ENCODE measurements at places on chromosomes 3 and 15.

GRCh38 chr15:83547168-83547567 lies 100.0 kb downstream of the SH3GL3 start:
- no peak for ATAC-seq

DNA sequence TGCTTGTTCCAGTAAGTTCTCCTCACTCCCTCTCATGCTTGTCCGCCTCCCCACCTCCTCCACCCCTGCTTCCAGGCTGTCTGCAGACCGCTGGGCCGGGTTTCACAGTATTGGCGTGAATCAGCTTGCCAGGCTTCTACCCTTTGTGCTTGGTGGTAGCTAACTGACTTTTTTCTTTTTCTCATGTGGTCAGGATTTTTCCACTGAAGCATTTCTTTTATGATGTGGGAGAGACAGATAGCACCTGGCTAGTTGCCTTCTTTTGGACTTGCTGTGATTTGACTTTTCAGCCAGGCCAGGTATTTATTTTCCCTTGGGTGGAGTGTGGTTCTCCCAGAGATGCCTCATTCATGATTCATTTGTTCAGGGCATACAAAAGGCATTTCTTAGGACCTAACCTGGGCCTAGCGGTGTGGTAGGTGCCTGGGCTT lies 60.6 kb downstream of the ST6GAL1 start:
- peak; percentile 43 for ATAC-seq

- no peak for ATAC-seq
Measured at GRCh38 chr3:190269101-190269500, 53.1 kb downstream of the CLDN1 start.

GRCh38 chr3:5476403-5476802 lies 288.9 kb downstream of the EDEM1 start:
- ATAC-seq: no peak

DNA sequence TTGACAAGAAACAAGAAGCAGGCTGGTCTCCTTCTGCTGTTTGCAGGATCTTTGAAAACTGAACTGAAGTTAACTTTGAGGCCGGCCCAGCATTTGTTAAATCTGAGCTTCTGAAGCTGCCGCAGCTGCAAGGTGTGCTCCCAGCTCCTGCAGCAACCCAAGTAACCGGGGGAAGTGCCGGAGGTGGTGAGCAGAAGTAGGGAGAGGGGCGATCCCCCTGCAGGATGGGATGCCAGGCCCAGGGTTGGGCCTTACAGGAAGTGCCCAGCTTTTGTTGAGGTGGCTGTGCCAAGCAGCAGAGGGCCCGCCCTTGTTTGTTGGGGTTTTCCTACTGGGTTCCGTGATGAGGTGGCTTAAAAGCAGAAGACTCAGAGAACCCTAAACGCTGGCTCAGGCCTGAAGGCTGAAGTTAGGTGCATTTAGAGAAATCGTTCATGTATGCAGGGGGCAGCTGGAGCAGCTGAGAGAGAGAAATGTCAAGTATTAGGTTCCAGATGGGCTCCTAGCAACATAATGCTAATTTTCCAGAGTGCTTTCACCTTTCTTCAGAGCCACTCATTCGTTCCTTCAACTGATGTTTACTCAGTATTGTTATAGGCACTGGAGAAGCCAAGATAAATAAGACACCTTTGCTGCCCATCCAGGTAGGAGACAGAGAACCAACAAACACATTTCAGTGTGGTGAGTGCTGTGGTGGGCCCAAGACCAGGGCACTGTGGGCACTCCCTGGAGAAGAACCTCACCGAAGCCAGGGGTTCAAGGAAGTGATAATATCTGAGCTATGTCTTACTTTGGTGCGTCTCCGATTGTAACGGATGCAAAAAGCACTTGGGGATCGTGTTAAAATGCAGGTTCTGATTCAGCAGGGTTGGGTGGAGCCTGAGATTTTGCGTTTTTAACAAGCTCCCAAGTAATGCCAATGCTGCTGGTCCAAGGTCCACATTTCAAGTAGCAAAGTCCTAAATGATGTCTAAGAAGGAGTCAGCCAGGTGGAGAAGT lies 42.2 kb upstream of the PLCL2 start:
- ATAC-seq: peak; percentile 98

DNA sequence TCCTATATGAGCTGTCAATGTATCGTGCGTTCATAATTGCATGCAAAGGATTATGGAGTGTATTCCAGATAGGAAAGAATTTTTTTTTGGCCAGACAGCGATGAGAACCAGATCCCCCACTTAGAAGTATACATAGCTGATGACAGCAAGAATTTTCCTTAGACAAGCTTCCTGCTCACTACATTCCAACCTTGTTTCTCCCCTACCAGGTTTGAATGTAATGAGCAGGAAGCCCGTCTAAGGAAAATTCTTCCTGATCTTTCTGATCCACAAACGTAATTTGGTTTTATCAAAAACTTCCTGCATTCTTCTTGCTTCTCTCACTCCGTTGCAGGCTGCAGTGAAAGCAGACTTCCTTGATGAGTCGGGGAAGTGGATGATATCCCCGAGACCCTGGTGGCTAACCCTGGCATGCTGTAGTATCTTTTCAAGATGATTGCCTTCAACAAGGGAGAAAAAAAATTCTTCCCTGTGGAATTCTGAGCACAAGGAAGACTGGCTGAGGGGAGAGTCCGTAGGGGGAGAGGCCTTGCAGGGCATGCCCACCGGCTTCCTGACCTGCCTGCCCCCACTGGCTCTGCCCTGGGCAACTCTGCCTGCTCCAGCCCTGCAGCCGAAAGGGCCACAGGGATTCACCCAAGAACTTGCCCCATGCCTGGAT lies 243.1 kb downstream of the TLE3 start:
- ATAC-seq: no peak

- ATAC-seq: no peak
Measured at GRCh38 chr15:77817434-77817833, 184.7 kb upstream of the LINGO1 start.

DNA sequence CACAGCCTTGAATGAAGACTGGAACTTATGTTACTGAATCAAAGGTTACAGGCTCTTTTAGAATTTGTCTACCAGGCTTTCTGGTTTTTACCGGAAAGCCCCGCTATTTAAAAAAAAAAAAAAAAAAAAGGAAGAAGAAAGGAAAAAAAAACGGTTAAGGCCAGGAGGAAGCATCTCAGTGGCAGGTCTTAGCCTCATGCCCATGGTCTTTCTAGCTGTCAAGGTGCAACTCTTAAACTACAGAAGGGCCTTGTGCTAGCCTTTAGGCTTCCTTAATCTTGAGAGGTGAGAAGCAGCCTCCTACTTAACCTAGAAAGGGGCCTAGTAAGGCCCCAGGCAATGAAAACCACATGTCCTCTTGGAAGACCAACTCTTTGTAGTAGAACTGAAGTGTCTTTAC lies 77.5 kb downstream of the TBC1D5 start:
- ATAC-seq: peak; percentile 64

- ATAC-seq: no peak
Measured at GRCh38 chr3:10700821-10701220, 115.2 kb upstream of the SLC6A11 start.

DNA sequence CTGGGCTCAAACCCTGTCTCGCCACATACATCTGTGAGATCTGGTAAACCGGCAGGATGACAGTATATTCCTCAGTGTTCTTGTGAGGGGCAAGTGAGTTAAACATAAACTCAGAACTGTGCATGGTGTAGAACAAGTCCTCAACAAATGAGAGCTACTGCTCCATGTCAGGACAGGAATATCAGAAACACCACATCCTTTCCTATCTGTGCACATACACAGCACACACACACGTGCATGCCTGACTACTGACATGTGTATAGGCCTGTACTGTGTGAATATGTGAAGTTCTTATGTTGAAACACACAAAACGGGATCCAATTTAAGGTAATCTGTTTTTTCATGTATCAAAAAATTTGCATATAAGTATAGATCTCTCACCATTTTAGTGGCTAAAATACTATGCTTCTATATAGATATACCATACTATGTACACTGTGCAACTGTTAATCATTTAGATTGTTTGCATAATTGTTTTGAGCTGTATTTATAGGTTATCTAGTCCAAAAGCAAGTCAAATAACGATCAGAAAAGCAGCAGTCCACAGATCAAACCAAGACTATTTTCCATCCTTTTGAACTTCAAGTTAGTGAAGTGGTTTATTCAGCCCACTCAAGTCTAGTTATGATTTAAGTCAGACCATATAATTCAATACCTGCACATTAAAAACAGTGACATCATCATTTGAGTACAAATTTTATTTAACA lies 44.8 kb downstream of the CCR4 start:
- no peak for ATAC-seq

- ATAC-seq: no peak
Measured at GRCh38 chr15:80730926-80731325, 35.8 kb downstream of the ABHD17C start.

DNA sequence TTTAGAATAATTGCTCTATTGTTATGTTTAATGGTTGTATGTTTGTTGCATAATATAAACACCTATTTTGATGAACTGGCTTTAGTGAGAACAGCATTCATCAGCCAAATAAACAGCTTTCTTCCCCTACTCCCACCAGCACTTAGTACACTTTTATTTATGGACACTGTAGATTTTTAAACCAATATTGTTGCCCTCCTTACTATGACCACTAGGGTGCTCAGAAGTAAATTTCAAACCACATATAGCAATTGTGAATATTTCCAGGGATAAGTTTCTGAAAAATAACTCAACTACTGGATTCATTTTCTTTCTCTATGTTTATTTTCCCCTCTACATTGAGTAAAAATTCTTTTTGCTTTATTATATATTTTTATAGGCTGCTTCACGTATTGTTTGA lies 84.7 kb upstream of the PTX3 start:
- no peak for ATAC-seq

Measured in stimulated activated memory B cell treated with anti-CD40 and anti-IgM and Interleukin-4, amounts not matched to agents 10 μg/mL and 1 μg/mL and 100 μg/mL, for 72 hours (primary cell).